Stimulated activated CD8-positive, alpha-beta memory T cell treated with anti-CD3 and anti-CD28 coated beads, Interleukin-15, amount 100 ng/mL, for 1 hour (primary cell): ENCODE measurements at places on chromosomes 12 and 14.

- no peak for DNase-seq
Measured at GRCh38 chr12:83954956-83955601, 957.5 kb downstream of the SLC6A15 start.

DNA sequence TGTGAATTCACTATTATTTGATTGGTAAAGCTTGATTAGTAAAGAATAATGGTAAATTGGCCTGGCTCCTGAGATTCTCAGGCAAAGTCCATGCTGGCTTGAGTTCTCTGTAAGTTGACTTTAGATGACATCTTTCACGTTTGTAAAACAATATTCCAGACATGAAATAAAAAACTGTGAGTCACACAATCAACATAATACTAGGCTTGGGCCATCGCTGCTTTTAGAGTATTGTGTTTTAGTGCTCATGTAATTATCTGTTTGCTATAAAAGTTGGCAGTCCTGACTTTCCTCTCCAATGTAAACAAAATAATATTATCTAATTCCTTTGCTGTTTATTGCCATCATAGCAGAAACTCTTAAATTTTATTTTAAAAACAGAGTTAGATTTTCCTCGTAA lies 3.9 kb upstream of the TBC1D30 start:
- no peak for DNase-seq

DNA sequence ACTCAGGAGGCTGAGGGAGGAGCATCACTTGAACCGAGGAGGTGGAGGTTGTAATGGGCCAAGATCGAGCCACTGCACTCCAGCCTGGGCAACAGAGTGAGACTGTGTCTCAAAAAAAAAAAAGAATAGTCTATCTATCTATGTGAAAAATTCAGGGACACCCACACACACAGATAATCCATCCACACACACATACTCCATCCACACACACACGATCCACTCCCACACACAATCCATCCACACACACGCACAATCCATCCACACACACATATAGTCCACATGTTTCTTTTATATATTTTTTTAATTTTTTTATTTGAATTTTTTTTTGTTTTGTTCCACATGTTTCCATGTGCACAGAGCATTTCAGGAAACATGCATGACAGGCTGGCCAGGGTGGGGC lies 3.3 kb downstream of the SDS start:
- DNase-seq = no peak

DNA sequence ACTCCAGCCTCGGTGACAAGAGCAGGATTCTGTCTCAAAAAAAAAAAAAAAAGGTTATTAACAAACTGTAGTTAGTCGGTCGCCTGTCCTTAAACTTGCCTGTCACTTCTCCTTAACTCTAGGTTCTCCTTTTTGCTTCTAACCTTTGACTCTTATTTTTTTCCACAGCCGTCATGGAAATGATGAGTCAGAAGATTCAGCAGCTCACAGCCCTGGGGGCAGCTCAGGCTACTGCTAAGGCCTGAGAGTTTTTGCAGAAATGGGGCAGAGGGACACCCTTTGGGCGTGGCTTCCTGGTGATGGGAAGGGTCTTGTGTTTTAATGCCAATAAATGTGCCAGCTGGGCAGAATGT lies 418 bp upstream of the MYG1 start:
- no peak for DNase-seq

- DNase-seq = no peak
Measured at GRCh38 chr14:41986700-41987099, 380.0 kb downstream of the LRFN5 start.

DNA sequence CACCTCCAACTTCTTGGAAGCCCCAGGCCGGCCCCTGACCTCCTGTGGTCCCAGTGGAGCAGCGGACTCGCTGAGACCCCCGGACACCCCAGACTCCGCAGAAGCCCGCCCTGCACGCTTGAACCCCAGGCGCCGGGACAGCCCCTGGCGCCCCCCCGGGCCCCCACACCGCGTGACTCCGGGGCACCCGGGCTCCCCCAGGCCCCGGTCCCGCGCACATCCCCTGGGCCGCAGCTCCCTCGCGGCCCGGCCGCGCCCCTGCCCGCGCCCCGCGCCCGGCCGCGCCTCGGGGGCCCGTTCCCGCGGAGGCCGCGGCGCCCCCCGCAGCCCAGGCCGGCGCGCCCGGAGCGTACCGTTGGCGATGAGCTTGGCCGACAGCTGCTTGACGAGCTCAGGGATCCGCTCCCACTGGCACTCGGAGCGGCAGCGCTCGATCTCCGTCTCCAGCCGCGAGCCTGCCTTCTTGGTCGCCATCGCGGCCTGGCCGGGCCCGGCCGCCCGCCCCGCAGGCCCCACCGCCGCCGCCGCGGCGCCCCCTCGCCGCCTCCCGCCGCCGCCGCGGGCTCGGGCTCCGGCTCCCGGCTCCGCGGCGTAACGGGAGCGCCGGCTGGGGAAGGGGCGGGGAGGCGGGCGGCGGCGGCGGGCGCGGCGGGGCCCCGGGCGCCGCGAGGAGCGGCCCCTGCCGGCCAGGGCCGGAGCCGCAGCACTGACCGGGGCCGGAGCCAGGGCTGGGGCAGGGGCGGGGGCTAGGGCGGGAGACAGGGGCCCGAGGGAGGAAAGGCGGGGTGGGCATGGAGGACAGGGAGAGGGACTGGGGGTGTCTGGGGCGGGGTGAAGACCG lies at the start of gene TTC7B:
Gene TTC7B, minus strand, starts transcription at position 609 of the 841 bp plus-strand sequence. Its CDS starts 135 bp downstream, at position 474.
- no peak for DNase-seq

DNA sequence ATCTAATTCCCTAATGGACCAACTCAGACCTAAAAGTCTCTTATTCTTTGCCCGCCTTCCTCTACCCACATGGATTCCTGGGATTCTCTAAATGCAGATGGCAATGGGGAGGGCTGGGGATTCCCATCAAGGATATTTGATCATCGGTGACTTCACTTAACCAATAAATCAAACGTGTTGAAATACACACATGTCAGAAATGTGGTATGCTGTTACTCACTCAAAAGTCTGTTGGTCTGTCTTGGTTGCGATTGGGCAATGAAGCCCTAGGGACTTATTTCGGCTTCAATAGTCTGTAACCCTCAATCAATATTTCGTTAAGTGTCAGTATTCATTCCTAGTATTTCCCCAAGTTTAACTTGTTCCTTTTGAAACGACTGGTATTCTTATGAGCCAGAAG lies 117.2 kb upstream of the DIO3 start:
- no peak for DNase-seq

- DNase-seq = no peak
Measured at GRCh38 chr14:91309756-91310280, 65.3 kb upstream of the GPR68 start.

GRCh38 chr12:124736115-124737039 lies 127.3 kb downstream of the SCARB1 start:
- DNase-seq = no peak

DNA sequence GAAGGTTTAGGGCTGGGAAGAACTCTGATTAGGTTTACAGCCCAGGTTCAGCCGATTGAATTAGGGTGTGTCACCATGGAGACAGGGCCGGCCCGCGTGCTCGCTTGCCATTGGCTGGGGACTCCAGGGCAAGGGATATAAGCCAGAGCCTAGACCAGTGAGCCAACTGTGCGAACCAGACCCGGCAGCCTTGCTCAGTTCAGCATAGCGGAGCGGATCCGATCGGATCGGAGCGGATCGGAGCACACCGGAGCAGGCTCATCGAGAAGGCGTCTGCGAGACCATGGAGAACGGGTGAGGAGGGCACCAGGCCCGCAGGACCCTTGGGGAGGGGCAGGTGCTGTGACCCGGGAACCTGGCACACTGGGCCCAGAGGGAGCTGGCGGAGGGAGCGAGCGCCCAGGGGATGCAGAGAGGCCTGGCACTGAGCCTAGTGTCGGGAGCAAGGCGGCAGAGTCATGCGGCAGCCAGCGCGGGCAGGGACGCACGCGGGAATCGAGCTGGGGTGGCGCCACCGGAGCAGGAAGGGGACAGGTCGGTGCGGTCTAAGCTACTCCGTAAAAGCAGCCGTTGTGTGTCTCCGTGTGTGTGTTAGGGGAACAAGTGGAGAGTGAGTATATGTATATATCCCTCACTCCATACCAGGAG lies at the start of gene PNP:
Gene PNP, plus strand, starts transcription at position 165 of the 648 bp plus-strand sequence. Its CDS starts 119 bp downstream, at position 284.
- DNase-seq = peak; percentile 68

GRCh38 chr12:44223736-44224135 lies 387.9 kb downstream of the TMEM117 start:
- no peak for DNase-seq

DNA sequence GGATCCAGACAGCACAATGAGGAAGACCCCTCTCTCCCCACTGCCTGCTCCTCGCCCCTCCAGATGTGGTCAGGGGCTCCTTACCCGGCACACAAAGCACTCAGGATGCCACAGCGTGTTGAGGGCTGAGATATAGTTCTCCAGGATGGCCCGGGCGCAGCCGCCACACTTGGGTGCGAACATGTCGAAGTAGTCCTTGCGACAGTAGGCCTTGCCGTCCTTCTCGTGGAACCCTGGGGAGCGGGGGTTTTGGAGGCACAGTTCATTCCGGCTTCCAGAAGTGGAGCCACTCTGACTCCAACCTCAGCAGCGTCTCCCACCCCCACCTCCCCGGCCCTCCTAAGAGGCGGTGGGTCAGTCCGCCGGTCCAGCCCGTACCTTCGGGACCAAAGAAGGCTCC lies 12.8 kb upstream of the RPLP0 start:
- no peak for DNase-seq

GRCh38 chr14:54188064-54188666 lies 208.6 kb upstream of the CDKN3 start:
- DNase-seq = no peak

GRCh38 chr12:122064025-122064777 lies 14.4 kb upstream of the MLXIP start:
- DNase-seq = no peak

DNA sequence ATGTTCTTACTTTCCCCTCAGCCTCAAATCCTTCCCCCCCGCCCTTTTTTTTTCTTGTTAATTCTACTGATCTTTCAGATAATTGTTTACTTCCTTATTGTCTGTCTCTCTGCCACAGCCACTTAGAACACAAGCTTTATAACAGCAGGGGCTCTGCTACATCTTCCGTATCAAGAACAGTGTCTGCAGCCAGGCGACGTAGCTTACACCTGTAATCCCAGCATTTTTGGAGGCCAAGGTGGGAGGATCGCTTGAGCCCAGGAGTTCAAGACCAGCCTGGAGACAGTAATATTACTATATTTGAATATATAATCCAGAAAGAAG lies 5.4 kb downstream of the SOS2 start:
- no peak for DNase-seq

DNA sequence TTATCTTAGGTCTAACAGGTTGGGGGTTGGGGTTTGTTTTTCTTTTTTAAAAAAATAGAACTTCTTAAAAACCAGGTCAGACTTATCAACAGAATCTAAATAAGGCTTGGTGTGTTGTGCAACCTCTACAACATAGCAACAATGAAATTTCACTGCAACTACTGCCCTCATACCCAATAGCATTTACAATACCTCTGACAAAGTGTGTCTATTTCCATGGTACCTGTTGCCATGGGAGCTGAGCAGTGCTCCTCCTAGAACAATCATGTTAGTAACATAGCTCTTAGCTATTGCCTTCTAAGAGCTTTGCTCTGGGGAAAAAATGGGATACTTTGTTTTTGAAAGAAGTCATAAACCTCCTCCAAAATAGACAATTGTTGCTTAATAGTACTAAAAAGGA lies 103.3 kb upstream of the CCDC175 start:
- no peak for DNase-seq

- no peak for DNase-seq
Measured at GRCh38 chr14:105201925-105202513, 20.9 kb upstream of the NUDT14 start.

- no peak for DNase-seq
Measured at GRCh38 chr12:12684375-12685106, 11.4 kb downstream of the GPR19 start.

DNA sequence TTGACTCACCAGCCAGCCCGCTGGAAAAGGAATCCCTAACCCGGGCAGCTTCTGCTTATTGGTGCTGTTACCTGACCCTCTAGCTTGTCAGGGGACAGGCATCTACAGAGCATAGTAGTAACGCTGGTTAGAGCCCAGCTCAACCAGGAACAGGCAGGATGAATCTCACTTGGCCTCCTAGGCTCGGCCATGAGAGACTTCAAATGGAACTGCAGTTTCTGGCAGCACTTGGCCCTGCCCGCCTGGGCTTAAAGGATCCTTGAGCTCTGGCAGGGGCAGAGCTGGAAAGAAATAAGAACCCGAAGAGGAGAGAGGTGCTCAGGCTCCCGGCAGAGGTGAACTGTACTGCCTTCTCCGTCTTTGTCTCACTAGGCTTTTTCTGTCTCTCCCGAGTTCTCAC lies 2.3 kb upstream of the LHX5 start:
- DNase-seq = no peak

DNA sequence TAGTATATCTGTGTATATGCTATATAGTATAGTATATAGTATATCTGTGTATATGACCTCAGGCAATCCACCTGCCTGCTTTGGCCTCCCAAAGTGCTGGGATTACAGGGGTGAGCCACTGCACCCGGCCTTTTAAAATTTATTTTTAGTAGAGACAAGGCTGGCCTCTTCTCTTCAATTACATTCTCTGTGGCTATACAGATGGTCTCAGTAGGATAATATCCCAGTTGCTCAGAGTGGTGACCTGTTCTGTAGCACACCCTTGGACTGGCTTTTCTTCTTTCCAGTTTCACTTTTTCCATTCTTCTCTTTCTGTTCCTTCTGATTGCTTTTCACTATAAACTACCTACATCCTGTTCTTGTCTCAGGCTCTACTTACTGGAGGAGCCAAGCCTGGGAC lies 3.1 kb upstream of the NFATC4 start:
- DNase-seq = no peak

DNA sequence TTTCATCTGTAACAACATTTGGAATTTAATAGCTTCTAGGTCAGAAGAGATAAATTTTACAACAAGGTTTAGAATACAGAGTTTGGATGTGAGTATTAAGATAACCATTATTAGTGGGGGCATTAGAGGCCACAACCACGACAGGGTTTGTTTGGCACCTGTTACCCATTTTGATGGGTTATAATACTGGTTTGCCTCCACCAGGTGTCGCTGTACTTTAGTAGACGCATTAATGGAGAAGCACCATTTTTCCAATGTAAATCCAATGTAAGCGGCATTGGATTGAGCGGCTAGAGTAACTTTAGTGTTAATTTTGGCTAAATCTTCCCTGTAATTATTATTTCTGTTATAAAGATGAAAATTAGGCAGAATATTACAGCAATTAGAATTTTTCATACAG lies 136.2 kb downstream of the SLCO1B3 start:
- no peak for DNase-seq

DNA sequence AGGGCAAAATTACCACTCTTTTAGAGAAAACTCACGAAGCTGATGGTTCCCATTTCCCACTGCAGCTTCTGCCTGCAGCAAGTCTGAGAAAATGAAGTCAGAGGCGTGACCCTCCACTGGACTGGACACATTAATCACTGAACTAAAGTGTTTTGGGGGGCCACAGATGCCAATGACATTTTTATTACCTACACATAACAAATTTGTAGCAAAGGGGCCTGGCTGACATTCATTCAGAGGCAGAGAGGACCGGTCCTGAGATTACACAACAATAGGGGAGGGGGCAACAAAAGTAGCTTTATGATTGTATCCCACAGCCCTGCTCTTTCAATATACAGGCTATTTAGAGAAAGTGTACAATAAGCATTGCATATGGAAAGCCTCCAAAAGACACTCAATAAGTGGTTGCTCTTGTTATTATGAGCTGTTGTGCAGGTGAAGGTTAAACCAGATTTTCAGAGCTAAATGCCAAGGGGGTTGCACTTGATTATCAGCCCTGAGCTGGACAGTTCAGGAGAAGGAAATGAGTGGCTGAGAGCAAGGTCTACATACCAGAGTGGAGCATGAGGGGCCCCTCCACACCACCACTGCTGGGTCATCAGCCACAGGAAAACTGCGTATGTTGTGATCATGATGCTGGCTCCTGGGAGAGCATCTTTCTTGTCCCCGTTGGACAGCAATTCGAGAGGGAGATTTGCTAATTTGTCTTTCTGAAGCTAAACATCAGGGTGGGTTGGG lies 41.5 kb upstream of the CCDC60 start:
- no peak for DNase-seq
